ENCODE measurements at places on chromosomes 2 and 18.

DNA sequence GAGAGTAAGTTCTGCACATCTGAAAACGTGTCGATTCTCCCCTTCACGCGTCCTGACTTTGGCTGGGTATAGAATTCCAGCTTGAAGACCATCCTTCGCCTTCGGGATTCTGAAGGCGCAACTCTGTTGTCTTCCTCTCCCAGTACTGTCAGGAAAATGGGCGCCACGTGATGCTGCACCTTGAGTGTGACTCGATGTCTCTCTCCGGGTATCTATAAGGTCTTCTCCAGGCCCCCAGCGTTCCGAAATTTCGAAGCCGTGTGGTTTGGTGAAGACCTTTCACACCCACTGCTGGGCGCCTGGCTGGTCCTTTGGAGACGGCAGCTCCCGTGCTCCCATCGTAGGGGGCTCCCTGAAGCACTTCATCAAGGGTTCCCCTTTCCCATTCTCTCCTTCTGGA lies 203.7 kb downstream of the HDAC4 start:
- DNase-seq: no peak

DNA sequence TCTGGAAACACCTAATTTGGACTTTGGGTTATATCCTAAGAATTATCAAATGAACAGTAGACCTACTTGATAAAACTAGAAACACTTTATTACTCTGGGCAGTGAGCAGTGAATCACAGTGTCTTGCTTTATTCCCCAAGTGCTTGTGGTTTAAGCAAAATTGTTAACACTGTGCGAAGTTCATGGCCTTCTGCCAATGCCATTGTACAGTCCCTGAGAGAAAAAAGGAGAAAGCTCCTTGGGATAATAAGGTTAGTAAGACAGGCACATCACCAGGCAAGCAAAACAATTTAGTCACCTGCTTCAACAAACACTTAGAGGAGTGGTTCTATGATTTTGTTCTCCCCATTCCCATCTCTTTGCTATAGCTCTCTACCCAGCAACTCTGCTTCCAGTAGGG lies 39.8 kb downstream of the ADCYAP1 start:
- DNase-seq: no peak

DNA sequence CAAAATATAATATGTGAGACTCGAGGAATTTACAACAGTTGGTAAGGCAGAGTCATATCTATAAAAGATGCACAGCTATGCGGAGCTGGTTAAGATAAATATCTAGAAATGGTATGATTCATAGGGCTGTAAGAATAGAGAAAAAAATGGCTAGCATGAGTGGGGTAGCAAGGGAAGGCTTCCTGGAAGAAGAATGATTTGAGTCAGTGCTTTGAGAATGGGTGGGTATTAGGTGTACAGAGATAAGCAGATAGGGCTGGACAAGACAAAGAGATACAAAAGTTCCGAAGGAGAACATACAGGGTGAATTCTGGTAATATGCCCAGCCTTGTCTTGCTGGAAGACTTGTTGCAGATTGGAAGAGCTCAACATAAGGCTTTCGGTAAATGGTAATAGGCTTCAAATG lies 291.5 kb upstream of the CCDC68 start:
- no peak for DNase-seq

- DNase-seq: no peak
Observed at GRCh38 chr2:25480561-25480960, 138.8 kb upstream of the DNMT3A start.

- DNase-seq: no peak
Observed at GRCh38 chr2:225112362-225113126, 70.3 kb upstream of the DOCK10 start.
